ENCODE measurements at places on chromosomes 12 and 14.
A peak's percentile ranks its signal among the peaks of the same experiment; 100 is the strongest.

GRCh38 chr12:15152456-15152855 is 68.8 kb downstream of the RERG start:
- no peak for DNase-seq

GRCh38 chr12:103561174-103561573 is 25.9 kb upstream of the STAB2 start:
- no peak for DNase-seq

GRCh38 chr12:30806989-30807694 is 52.4 kb upstream of the CAPRIN2 start:
- DNase-seq: no peak

DNA sequence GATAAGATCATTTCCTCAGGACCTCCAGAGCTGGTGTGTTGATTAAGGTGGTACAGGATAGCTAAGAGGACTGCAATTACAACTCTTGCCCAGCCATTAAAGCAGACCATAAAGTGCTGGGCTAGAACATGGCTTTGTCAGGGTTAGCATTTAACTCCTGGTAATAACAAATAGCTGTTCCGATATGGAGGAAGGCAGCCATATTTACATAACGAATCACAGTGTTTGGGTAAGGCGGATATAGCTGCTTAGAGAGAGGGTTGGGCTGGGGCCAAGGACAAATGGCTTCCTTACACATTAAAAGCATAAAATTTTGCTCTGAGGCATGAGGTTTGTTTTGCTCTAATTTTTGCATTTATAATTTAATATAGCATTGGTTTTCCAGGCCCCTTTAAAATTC is 297.7 kb upstream of the DDHD1 start:
- no peak for DNase-seq

GRCh38 chr14:51626185-51626584 is 25.5 kb upstream of the FRMD6 start:
- DNase-seq: no peak

GRCh38 chr12:19963972-19964371 is 404.4 kb upstream of the PDE3A start:
- no peak for DNase-seq

GRCh38 chr12:132824053-132824452 is 4.6 kb downstream of the GOLGA3 start:
- DNase-seq: no peak

GRCh38 chr12:92210071-92210470 is 64.4 kb upstream of the BTG1 start:
- DNase-seq: no peak

DNA sequence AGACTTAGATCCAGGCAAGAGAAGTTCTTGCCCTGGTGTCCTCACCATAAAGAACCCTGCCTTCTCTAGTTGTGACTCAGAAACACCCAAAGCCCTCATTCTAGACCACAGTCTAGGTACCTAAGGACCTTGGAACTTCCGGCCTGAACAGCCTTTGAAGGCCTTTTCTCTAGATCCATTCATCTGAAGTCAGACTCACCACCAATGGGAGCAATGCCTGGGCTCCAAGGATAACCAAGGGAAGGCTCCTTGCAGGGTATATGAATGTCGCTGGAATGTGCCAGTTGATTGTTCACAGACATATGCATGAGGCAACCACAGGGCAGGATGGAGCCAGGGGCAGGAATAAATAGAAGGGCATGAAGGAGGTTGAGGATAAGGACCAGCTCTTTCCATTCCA is 86.3 kb downstream of the PLCZ1 start:
- DNase-seq: no peak

DNA sequence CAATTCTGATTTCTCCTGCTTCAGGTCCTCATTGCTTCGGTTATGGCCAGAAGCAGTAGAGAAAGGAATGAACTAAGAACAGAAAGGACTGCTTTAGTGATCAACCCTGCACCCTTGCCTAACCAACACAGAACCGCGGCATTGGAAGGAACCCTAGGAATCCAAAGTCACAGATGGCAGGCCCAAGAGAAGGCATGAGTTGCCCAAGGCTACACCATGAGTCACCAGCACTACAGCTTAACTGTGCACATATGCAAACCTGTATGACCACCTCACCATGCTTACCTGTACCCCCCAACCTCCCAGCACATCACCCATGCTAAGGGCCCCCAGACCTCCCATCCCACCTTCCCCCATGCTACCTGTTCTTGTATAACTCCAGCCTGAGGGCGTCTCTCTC is 25.9 kb upstream of the BLTP3B start:
- DNase-seq: no peak

GRCh38 chr12:31210104-31210503 is 115.8 kb downstream of the SINHCAF start:
- no peak for DNase-seq

DNA sequence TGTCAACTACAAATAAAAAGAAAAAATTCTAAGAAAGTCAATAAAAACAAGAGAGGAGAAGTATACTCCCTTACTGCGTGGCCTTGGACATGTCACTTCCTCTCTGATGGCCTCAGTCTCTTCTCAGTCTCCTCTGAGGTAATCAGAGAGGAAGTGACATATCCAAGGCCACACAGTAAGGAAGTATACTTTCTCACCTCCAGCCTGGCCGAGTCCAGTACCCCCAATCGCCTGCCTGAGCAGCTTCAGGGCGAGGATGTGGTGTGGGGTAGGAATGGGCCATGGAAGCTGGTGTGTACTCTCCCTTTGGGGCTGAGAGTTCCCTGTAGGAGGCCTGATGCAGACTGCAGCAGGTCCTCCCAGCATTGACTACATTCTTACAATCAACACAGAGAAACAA is 15.8 kb downstream of the VDR start:
- no peak for DNase-seq

DNA sequence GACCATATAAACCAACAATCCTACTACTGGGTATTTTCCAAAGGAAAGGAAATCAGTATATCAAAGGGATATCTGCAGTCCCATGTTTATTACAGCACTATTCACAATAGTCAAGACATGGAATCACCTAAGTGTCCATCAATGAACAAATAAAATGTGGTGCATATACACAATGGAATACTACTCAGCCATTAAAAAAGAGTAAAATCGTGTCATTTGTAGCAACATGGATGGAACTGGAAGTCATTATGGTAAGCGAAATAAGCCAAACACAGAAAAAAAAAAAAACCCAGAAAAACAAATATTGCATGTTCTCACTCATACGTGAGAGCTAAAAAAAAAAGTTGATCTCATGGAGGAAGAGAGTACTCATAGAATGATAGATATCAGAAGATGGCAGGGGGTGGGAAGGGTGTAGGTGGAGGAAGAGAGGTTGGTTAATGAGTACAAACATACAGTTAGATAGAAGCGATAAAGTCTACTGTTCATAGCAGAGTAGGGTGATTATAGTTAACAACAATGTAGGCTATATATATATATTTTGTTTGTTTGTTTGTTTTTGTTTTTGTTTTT is 49.3 kb downstream of the BCAT1 start:
- DNase-seq: no peak

DNA sequence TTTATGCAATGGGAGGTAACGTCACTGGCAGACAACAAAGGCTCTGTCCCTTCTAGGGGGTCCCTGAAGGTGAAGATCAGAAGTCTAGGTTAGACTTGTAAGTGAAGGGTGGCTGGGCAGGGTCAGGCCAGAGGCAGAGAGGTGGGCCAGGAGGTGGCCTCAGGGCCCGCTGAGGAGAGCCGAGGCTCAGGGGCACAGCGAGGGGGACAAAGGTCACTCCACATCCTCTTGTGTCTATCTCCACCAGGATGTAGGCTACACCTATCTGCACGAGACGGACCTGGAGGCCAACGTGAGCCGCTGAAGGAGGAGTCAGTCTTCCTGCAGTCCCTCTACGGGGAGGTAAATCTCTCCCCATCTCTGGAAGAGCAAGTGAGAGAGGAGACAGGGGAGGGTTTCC is 20.3 kb downstream of the KRT85 start:
- DNase-seq: no peak

- DNase-seq: no peak
These were observed 70.9 kb upstream of the ETV6 start for GRCh38 chr12:11578461-11578993.

GRCh38 chr12:104609445-104609844 is 152.7 kb downstream of the CHST11 start:
- no peak for DNase-seq

DNA sequence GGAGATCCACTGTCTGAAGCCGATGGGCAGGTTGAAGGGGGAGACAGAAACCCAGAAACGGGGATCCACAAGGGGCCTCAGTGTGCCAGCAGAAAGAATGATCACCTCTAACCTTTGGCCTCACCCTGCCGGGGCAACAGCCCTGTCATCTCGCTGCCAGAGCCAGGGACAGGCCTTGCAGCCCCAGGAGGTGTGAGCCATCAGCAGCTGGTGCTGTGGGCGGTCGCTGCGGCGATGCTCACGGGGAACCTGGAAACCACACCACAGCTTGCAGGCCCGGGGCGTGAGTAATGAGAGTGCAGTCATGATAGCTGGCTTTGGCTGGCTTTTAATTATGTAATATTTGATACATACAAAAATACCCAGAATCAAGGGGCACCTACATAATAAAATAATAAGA is 4.7 kb upstream of the TTC7B start:
- peak; percentile 44 for DNase-seq

- DNase-seq: no peak
These were observed 4.0 kb downstream of the CPSF6 start for GRCh38 chr12:69243099-69244084.

GRCh38 chr12:82740129-82741000 is 53.7 kb downstream of the TMTC2 start:
- no peak for DNase-seq

DNA sequence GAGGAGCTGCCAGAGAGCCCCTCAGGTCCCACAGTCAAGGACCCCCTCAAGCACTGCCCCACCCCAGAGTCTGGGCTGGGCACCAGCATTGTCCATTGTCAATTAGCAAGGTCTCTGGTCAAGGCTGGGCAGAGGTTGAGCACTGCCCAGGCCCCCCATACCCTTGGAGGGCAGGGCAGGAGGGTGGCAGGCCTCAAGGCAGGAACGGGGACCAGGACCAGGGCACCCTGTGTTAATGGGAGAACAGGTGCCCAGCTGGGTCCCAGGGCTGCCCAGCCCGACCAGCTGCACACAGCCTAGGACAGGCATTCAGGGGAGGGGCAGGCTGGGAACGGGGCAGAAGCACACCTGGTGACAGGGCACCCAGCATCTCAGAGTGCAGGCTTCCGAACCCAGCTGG is 18.4 kb downstream of the SIVA1 start:
- no peak for DNase-seq

DNA sequence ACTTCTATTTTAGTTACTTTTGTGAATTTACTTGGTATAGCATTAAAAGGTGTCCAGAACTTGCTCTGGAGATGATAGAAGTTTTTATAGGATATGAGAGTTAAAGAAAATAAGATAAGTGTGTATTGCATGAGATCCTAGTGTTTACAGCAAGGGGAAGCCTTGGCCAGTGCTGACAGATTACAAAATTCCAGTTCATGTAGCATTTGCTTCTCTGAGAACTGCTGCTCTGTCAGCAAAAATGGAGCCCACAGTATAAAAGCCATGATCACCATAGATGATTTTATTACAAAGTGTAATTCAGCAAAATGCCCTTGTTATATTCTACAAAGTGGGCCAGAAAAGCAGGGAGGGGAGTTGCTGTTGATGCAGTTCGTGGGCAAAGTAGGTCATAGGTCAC is 40.0 kb upstream of the ATF1 start:
- no peak for DNase-seq

DNA sequence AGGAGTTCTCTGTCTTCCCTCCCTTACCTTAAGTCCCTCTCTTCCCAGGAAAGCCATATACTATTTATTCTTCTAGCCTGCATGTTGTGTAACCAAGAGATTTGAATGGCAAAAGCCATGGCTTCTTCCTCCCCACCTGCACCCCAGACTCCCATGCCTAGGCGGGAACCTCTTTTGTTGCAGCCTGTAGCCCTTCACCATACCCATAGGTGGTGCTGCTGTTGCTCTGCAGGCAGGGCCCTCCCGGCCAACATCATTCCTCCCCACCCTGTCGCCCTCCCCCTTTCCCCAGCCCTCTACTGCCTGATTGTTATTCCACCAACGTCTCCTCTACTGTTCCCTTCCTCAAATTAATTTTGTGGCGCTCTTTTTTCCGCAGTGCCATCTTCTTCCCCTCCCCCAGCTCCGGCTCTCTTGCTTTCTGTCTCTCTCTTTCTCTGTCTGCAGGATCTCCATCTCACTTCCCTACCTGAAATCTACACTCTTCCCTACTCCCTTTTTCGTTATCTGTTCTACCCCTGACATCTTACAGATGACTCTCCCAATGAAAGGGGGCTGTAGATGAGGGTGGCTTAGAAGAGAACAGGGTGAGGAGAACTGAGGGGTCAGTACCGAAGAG is 13.8 kb downstream of the NGDN start:
- no peak for DNase-seq

- no peak for DNase-seq
These were observed 3.4 kb downstream of the SSH1 start for GRCh38 chr12:108853981-108854446.

GRCh38 chr12:22729957-22730443 is 105.0 kb downstream of the ETNK1 start:
- no peak for DNase-seq

- no peak for DNase-seq
These were observed 164.0 kb downstream of the FOXN3 start for GRCh38 chr14:89252887-89253532.

- no peak for DNase-seq
These were observed 12.4 kb downstream of the PEBP1 start for GRCh38 chr12:118148287-118148686.

GRCh38 chr12:4786795-4787194 is 66.6 kb downstream of the GALNT8 start:
- no peak for DNase-seq

- DNase-seq: no peak
These were observed 319.7 kb upstream of the NAV3 start for GRCh38 chr12:77510985-77511384.

GRCh38 chr12:31021181-31021580 is 52.5 kb upstream of the DDX11 start:
- DNase-seq: no peak

- DNase-seq: no peak
These were observed 120.0 kb downstream of the RPS6KA5 start for GRCh38 chr14:90940318-90940962.

DNA sequence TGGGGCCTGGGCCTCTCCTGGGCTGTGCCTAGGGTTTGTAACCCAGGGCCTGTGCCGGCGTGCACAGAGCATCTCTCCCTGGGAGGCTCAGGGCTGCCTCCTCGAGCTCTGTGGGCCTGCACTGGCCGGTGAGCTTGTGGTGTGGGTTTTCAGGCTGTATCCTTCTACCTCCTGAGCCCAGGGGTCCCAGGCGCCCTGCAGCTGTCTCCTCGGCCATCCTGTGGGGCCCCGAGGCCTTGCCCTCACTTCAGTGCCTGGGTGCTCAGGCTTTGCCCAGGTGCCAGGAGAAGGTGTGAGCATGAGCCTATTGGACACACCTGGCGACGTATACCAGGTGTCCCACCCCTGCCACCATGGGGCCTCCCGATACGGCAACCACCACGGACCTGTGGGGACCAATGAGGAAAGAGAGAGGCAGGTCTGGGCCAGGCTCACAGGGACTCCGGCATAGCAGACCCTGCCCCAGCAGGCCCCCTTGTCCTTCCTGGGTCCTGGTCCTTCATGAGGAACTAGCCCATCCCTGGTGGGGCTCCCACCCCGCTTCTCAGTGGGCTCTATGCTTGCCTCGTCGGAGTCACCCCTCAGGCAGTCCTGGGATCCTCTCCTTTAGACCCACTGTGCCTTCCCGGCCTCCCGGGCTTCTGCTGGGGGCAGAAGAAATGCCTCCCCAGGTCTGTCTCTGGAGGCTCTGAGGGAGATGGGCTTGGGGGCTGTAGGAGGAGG is 400.2 kb downstream of the TMEM121 start:
- DNase-seq: no peak

GRCh38 chr12:98581101-98581500 is 12.4 kb upstream of the SLC25A3 start:
- DNase-seq: no peak

GRCh38 chr12:27627123-27627852 is 69.0 kb upstream of the REP15 start:
- DNase-seq: no peak
